HuH-7.5 (cell line): ENCODE measurements at places on chromosomes 5 and 9.

GRCh38 chr5:151961557-151961956 lies 36.9 kb upstream of the GLRA1 start:
- no peak for DNase-seq

GRCh38 chr5:2293906-2294305 lies 411.2 kb upstream of the IRX4 start:
- DNase-seq = no peak

GRCh38 chr9:121059998-121060636 lies 10.0 kb upstream of the C5 start:
- no peak for DNase-seq

DNA sequence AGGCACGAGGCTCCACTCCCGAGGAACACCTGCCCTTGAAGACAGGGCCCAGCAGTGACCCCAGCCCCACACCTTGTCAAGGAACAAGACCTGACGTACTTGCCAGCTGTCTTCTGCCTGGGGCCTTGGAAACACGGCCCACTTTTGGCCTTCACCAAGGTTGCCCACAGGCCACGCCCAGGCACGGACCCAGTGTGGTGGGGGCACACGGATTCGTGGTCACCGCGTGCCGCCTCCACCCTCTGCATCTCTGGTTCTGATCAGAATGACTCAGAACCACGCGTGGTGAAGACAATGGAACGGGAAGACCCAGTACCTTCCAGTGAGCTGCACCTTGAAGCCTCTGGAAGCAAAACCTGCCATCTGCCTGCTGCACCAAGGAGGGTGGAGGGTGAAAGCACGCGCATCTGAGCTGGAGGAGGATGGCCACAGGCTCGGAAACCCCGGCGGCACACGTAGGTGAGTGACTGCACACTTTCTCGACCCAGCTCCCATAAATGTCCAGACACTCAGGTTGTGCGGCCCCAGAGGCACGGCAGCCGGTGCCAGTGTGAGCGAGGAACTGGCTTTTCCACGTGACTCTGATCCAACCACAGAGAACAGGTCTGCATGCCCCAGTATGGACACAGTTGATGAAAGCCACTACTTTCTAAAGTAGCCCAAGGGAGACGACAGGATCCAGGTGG lies 36.5 kb downstream of the LPCAT1 start:
- no peak for DNase-seq

DNA sequence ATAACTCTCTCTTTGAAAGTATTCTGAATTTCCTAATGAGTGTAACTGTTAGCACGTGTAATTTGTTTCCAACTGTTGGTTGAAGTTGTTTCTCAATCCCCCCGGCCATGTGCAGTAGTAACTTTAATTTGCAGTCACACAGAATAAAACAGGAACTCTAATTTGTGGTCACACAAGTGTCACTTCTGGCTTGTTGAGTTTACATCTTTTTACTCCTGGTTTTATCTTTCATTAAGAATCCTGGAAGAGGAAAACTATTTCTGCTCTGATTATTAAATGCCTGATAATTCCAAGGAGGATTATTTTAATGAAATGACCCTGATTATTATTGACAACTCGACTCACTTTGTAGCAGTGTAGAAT lies 1.2 kb downstream of the SCAMP1 start:
- no peak for DNase-seq
